ENCODE measurements at places on chromosomes 3 and 15. TPM values are rescaled to one million over a fixed set of nuclear protein-coding genes. Genes with fewer than 3 reads are reported as not detected.

MESP1 gene
- 0.29 TPM for total RNA-seq

TXNRD3 gene
- total RNA-seq, result 12.3 TPM

DAZL gene
- not detected for total RNA-seq

RAD54L2 gene
- 29.9 TPM for total RNA-seq

ZNF385D gene
- total RNA-seq, result 28.5 TPM

HYKK gene
- total RNA-seq, result 12.5 TPM

FGD5 gene
- total RNA-seq, result 23.2 TPM

GOLGA8S gene
- total RNA-seq, result 0.65 TPM

PLSCR5 gene
- total RNA-seq, result not detected

KLHL40 gene
- total RNA-seq, result not detected
